ENCODE measurements at places on chromosomes 3 and 15.
A peak's percentile ranks its signal among the peaks of the same experiment; 100 is the strongest.

DNA sequence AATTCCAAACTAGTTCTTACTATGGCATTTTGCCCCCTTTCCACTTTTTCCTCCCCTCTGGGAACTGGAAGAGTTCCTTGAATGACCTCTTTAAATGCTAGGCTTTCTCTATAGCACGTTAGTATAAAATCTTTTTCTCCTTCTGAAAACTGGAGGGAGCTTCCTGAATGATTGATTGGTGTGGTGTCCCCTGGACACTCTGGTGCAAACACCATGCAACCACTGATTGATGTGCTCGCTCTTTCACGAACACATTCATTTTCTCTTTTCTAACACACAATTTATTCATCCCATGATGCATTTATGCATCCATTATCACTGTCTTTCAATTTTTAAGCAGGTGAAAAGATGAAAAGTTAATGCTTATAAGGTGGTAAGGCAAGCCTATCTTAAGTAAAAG, 159.1 kb upstream of the NANOGP8 start:
- DNase-seq: no peak

DNA sequence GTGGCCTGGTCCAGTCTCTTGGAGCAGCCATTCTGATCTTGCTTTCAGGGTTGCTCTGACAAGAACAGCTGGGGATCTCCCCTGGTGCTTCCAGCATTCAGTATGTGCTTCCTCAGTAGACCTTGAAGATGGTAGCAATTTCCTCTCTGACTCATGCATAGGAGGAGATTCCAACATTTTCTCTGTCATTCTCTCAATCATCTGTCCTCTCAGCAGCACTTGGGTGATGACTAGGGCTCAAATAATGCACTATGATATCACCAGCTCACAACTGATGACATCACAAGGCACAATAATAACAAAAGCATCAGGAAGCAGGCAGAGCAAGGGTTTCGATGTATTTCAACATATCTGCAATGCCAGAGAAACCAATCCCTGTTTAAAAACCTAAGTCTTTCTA, 52.7 kb downstream of the NFKBIZ start:
- DNase-seq: no peak

GRCh38 chr15:69313432-69314000, 14.8 kb downstream of the PAQR5 start:
- no peak for DNase-seq

DNA sequence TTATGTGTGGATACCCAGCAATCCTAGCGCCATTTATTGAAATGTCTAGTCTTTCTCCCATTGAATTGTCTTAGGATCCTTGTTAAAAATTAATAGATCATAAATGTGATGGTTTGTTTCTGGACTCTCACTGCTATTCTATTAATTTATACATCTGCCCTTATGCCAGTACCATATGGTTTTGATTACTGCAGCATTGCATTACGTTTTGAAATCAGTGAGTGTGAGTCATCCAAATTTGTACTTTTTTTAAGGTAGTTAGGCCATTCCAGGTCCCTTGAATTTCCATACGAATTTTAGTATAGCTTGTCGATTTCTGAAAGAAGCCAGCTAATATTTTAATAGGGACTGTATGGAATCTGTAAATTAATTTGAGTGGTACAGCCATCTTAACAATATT, 648.6 kb upstream of the ZNF385D start:
- DNase-seq: no peak

GRCh38 chr3:47513125-47513929, at the start of gene ELP6:
Gene ELP6 (minus strand): TSS chr3:47513712. CDS start chr3:47513590, 122 bp downstream.
- peak; percentile 93 for DNase-seq

DNA sequence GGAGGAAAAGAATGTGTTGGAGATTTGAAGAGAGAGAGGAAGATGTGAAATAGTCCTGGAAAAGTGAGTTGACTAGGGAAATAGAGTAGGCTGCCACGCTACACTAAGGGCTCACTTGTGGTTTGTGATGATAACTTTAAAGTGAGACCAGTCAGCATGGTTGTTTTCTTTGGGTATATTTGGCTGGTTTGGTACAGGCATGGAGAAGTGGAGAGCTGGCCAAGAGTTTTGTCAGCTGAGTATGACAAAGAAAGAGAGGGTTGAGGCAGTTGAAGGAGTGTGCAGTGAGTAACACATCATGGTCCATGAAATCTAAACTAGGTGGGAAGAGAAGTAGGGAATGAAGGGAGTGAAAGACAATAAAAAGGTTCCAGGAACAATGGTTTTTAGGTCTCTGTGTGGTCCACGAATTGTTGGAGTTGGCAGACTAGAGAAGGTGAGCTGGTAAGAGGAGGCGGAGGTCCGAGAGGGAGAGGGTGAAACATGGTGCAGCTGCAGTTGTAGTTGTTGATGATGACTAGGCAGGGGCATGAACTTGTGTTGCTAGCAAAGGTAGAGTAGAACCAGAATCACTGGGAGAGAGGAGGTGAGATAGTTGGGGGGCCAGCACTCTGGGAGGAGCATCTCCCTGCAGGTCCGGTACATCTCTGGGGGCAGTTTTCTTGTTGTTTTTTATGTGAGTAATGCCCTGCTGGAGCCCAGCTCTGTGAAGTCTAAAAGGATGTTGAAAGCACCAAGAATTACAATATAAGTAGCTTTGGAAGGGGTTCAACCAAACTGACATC, 21.0 kb downstream of the ZNF80 start:
- no peak for DNase-seq

- no peak for DNase-seq
These were observed 127.4 kb downstream of the ST8SIA2 start for GRCh38 chr15:92520914-92521623.

DNA sequence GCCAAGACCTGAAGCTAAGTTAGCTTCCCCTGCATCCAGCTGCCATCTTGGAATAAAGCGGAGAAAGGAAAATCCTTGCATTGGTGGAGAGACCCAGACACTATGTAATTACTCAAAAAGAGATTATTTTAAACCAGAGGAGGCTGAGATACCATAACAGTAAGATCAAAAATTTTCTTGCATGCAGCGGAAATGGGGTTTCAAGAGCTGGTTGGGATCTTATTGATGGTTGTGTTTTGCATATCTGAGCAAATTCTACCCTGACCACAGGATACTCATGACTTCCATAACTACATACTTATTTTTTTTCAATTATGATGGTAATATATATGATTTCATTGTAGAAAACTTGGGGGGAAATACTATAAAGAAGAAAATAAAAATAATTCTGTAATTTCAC, 17.5 kb downstream of the TMEM158 start:
- DNase-seq: no peak

DNA sequence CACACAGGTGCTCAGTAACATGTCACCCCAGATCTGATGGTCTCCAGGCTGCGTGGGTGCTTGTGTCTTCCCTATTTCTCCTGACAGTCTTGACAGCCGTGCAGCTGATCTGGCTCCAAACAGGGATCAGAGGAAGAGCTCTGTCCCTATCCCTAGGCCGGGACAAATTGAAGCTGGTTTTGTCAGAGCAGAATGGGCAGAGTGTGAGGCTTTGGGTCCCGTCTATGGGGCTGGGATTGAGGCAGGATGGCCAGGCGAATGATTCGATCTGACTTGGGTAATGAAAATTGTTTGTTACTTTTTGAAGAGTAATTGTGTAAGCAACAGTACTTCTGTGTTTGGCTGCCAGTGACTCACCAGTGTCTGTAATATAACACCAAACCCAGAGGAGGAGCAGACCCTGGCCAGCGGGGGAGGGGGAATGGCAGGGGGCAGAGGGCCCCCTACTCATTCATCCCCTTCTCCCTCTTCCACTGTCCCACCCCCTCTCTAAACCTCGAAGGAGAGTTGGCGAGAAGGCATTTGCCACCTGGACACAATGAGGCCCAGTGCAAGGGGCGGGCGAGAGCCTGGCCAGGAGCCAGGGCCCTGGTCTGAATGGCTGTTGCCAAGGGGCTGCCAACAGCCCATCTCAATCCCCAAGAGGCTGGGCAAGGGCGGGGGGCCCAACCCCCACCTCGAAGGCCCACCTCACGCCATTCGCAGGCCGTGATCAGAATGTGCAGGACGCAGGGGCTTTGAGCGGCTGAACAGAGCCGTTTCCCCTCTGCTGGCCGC, 4.9 kb upstream of the MAGEF1 start:
- no peak for DNase-seq

DNA sequence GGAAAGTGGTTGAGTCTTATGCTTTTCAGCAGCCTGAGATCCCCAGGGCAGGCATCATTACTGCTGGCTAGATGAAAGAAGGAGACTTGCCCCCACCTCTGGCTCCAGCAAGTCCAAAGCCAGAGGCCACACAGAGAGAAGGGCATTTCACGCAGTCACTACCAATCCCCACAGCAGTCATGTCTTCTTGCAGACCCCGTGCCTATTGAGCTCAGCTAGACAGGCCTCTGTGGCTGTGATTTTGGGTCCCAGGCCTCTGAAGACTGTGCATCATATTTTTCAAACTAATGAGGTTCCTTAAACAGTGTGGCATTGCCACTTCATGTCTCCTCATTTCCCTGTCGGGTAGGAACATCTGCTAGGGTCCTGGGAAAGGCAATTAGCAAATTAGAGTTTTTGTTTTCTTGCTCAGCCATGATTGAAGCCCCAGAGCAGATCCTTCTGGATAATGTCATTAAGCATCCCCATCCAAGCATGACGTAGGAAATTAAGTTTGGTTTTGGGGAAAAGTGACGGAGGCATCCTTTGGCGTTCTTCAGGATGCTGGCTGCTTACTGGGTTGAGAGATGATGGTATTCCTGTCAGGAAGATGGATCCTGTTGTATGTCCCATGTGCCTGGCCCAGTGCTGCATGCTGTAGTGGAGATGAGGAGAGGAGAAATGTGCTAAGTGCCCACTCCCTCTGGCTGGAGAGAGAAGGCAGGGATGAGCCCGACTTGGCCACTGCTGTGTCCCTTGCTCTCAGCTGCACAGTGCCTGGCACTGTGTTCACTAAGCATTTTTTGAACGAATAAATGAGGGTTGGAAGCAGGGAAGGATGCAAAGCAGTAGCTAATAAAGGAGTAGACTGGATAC, 7.0 kb downstream of the SPSB4 start:
- DNase-seq: no peak

DNA sequence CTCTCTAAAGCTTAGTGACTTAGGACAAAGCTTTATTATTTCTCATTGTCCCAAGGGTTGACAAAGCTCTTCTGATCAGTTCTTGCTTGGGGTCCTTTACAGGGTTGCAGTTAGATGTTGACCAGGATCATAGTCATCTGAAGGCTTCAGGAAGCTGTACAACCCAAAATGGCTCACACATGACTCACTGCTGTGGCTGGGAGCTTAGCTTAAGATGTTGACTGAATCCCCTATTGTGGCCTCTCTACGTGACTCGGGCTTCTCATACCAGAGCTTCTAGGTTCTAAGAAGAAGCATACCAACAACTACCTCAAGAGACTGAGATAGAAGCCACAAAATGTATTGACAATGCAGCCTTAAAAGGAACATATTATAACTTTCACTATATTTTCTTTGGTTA, 569.6 kb upstream of the ROBO2 start:
- no peak for DNase-seq

GRCh38 chr3:31288641-31289100, 244.1 kb upstream of the STT3B start:
- peak; percentile 1 for DNase-seq

DNA sequence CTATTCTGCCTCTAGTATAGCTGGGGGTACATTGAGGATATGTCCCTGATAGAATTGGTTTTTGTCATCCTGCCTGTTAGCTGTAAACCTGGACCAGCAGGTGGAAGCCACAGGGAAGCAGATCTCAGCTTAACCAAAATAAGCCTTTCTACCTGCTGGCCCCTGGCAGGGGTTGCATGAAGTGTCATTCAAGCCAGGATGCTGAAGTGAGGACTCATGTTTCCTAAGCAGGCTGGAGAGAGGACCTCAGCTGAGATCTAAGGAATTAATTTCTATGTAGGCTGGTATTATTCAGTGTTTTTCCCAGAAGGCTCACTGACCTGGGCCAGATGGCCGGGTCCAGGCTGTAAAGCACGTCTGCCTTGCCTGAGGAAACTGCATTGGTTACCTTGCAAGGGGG, 128.9 kb downstream of the MEGF11 start:
- no peak for DNase-seq

GRCh38 chr3:157956850-157957249, 149.4 kb downstream of the SHOX2 start:
- no peak for DNase-seq
